Adipose tissue (tissue), 3 donors: ENCODE measurements at places on chromosomes 4 and X. TPM values are rescaled to one million over a fixed set of nuclear protein-coding genes. Genes with fewer than 3 reads are reported as not detected.

The BGN gene
- polyA plus RNA-seq = 37.1 TPM

The PLAC8 gene
- polyA plus RNA-seq = 7.6 TPM

The SMARCAD1 gene
- 6.2 TPM for polyA plus RNA-seq

The GLRA3 gene
- polyA plus RNA-seq = not detected

The HAUS7 gene
- 9.0 TPM for polyA plus RNA-seq

The GSX2 gene
- polyA plus RNA-seq = not detected

The GUCY1A1 gene
- 6.1 TPM for polyA plus RNA-seq

The ERAS gene
- polyA plus RNA-seq = not detected

The VEGFC gene
- 1.3 TPM for polyA plus RNA-seq

The GABRG1 gene
- polyA plus RNA-seq = 0.11 TPM

The SSX4 gene
- polyA plus RNA-seq = not detected

The MAGEE2 gene
- 0.34 TPM for polyA plus RNA-seq

The SYP gene
- 1.4 TPM for polyA plus RNA-seq

The CXXC4 gene
- 0.92 TPM for polyA plus RNA-seq

The MAGEB17 gene
- polyA plus RNA-seq = 0.14 TPM

The FABP2 gene
- polyA plus RNA-seq = 0.09 TPM

The KDR gene
- polyA plus RNA-seq = 37.4 TPM
